HFFc6 (cell line): ENCODE measurements at places on chromosomes 4 and X.
A peak's percentile ranks its signal among the peaks of the same experiment; 100 is the strongest.

GRCh38 chrX:39311646-39312045, 510.4 kb downstream of the MID1IP1 start:
- no peak for DNase-seq

DNA sequence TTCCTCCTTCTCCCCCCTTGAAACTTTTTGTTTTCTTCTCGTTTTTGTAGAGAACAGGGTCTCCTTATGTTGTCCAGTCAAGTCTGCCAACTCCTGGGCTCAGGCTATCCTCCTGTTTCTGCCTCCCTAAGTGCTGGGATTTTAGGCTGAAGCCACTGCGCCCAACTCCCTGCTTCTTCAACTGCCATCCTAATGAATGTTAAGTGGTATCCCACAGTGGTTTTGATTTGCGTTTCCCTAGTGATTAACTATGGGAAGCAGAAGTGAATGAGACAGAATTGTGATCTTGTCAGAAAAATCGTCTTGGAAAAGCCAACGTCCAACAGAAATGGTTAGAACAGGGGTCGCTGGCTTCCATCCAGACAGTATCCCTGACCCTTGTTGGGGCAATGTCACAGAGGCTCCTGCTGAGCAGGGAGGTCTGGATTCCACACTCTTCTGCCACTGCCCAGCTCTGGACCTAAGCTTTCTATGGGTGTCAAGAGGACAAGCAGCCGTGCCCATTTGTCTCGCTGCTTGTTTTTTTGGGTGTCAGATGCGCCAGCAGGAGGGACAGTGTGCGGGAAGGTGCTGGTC, 869 bp upstream of the ADD1 start:
- no peak for DNase-seq

- DNase-seq, result no peak
Measured at GRCh38 chrX:53283099-53283498, 1.7 kb upstream of the IQSEC2 start.

- peak; percentile 35 for DNase-seq
Measured at GRCh38 chrX:105375816-105376215, 155.3 kb upstream of the TEX13A start.

DNA sequence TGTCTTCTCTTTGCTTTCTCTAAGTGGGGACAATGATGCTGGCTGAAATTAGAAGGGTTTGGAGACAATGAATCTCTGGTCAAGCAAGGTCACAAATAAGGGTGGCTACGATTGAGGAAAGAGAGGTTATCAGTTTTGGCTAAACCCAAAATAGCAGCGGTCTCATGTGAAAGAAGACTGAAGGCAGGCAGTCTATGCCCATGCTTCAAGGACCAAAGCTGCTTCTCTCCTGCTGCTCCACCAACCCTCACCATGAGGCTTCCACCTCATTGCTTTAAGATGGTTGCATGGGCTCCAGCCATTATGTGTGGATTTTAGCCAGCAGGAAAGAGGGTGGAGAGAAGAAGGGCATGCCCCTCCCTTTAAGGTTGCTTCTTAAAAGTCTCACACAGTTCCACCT, 114.1 kb upstream of the TRIM2 start:
- no peak for DNase-seq

- DNase-seq, result peak; percentile 22
Measured at GRCh38 chr4:39933671-39934590, 43.8 kb downstream of the PDS5A start.

DNA sequence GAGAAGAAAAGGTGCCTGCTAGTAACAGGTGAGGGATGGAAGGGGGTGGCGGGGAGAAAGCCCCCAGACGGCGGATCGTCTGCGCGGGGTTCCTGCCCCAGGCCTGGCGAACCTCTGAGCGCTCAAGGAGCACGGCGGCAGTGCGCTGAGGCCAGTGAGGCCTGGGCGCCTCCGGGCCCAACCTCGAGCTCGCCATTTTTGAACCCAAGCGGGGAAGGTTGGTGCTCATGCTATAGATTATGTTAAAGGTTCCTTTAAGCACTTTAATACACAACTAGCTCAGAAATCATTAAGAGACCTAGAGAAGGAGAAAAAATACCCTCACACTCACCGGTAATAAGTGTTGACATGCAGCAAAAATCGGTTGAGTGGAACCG, 7.9 kb downstream of the PITX2 start:
- no peak for DNase-seq

GRCh38 chr4:40399578-40399977, 64.4 kb downstream of the CHRNA9 start:
- no peak for DNase-seq

DNA sequence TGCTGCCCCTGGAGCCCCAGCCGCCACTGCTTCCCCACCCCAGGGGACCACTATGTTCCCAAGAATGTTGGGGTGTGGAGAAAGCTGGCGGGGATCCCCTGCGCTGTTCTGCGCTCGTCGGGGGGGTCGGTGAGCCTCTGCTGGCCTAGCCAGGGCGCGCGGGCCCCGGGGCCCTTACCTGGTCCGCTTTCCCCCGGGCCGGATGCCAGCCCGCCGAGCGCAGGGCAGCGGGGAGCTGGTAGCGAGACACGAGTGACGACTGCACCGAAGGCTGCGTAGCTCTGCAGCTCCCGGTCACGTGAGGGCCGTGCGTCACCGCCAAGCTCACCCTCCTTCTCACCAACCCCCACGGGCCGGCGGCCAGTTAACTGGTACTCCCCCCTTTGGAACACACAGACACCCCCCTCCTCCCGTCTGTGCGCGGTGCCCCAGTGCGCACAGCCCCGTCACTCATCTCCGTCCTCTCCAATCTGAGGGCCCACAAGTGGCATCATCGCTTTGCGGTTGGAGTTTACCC, at the start of gene BEX1:
TSS of gene BEX1 (minus strand) at position 254 of the 517 bp plus-strand sequence. CDS start 897 bp downstream, outside the sequence.
- DNase-seq, result no peak

DNA sequence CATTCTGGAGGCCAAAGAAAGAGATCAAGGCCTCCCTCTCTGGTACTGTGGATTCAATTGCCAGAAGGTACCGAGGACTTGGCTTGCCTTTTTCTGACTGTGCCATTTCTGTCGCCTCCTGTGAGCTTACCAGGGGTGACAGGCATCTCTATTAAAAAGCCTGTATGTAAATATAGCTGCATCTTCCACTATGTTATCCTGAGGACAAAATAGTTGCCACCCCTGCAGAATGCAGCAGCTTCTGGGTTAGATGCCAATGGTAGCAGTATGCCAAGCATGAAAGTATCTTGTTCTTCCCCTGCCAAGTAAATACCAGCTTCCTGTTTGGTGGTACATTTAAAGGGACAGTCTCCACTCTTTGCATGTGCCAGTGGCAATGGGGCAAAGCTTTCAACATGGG, 10.7 kb downstream of the TRPC5OS start:
- DNase-seq, result no peak

DNA sequence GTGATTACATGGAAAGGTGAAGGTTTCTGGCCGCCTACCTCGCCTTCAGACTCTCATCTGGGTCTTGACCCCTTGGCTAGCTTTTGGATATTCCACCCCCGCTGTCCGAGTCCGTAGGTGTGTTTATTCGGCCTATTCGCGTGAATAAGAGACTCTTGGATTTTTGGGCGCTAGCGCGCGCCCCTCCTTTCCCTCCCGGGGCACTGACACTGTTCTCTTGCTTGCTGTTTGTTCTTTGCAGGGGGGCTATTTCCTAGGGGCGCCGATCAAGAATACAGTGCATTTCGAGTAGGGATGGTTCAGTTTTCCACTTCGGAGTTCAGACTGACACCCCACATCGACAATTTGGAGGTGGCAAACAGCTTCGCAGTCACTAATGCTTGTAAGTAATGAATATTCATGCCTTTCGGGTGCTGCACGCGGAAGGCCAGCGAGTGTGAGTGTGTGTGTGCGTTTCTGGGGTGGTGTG, 932 bp downstream of the GRIA2 start:
- DNase-seq, result no peak

- no peak for DNase-seq
Measured at GRCh38 chr4:119736559-119736958, 108.0 kb upstream of the PDE5A start.

DNA sequence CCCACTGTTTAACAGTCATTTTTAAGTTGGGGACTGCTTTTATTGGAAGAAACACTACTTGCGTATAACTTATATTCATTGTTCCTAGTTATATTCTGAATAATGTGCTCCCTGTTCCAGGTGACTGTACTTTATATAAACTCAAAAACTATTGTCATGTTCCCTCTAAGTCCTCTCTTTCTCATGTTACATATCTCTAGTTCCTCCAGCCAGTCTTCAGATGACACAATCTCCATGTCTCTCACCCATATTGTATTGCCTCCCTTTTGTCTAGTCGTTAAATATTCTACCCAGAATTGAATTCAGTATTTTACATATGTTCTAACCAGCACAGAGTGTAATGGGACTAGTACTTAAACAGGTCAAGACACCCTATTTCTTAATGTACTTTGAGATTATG, 5.3 kb downstream of the VAMP7 start:
- DNase-seq, result no peak

GRCh38 chr4:38188631-38189101, 228.5 kb downstream of the PTTG2 start:
- no peak for DNase-seq

DNA sequence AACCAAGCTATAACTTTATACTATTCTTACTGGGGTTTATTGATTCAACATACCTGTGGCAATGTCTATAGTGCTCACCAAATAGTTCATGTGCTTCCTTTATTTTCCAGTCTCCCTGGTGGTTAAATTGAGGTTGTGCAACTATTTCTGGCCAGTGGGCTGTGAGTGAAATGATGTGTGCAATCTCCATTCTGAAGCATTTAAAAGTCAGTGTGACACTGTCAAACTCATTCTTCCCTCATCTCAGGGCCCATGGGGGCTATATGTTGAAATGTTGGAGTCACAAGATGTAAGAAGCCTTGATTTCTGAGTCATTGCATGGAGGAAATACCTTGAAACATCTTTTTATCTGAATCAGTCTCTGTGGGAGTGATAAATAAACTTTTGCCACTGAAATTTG, 414.3 kb upstream of the RPS6KA3 start:
- no peak for DNase-seq

GRCh38 chrX:9466736-9467135, 1.9 kb downstream of the TBL1X start:
- DNase-seq, result no peak

- DNase-seq, result peak; percentile 3
Measured at GRCh38 chrX:31126205-31126604, 54.4 kb upstream of the FTHL17 start.

DNA sequence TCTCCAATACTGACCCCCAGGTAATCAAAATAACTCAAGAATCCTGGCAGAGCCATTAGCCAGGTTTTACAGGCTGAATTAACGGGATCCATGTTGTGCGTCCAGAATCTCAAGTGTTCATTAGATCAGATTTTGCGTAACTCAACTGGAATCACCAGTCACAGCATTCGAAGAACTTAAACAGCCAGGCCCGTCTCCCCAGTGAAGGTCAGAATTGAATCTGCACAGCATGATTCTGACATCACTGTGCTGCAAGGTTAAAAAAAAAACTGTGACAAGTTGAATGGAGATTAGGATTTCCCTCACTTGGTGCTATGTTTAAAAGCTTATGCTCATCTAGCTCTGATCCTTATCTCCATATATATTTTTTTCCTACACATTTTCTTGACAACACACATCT, 96.1 kb downstream of the ANOS1 start:
- no peak for DNase-seq

DNA sequence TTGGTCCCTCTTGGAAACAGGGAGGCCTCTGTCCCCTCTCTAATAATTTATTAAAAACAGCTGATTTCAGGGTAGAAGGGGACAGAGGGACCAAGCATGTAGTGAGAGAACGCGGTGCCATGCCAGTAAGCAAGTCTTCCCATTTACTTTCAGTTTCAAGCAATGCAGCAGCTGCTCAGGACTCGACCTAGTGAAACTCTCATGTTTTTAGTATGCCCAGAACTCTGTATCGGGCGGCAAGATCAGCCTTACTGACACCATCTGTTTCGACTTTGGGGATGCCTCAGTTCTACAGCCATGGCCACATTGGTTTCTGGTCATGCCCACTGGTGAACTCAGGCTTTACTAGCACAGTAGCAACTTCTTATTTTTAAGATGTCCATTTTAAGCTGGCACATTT, 40.6 kb downstream of the ZNF81 start:
- DNase-seq, result no peak

DNA sequence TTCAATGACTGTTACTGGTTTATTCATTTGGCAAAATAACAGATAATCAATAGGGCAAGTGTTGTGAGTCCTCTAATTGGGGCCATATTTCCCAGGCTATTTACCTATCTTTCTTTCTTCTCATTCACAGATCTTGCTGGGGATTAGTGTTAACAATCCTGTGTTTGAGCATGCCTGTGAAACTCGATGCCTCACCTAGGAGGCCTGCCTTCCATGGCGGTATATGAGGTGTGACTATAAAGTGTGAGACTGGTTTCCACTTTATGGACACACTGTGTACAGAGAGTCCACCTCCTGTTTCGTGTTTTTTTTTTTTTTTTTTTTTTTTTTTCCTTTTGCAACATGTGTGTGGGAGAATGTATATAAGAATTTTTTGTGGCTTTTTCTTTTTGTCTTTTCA, 199.3 kb downstream of the BMPR1B start:
- no peak for DNase-seq

DNA sequence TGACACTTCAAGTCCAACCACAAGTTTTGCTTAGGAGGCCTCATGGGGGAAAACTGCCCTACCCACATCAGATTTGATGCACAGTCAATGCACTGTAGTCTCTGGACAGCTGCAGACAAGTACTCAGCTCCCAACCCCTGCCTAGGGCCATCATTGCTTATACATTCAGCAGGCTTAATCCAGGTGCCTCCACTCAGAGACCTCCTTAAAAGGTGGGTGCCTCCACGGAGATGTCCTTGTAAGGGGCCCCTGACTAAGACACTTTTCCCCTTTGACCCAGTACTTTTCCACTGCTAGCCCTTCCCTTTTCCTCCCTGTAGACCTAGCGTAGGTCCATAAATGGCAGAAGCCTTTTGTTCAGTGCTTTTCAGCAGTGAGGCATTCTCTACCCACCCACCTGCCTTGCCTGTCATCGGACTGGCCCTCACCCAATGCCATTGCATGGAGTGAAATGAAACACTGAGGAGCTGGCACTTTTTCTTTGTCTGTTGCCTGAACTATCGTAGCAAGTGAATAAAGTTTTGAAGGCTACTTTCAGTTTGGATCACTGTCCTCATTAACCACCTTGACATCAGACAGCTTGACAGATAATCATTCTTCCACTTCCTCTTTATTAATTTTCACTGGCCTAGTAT, 23.8 kb upstream of the PLK4 start:
- peak; percentile 84 for DNase-seq

DNA sequence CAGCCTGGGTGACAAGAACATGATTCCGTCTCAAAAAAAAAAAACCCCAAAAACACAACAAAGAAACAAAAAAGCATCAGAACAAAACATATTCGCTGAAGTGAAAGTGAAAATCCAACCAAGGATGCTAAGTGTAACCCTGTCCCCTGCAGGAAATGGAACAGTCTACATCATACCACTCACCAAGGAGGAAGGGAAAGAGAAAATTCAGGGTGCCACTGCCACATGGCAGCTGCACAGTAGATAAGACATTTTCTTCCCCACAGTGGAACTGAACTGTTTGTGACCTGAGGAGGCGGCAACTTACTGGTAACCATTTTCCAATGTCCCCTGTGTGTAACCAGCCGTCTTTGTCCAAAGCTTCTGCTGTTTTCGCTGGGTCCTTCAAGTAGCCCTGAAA, 28.2 kb upstream of the CENPU start:
- no peak for DNase-seq

- no peak for DNase-seq
Measured at GRCh38 chr4:147409350-147409749, 71.5 kb upstream of the EDNRA start.

GRCh38 chr4:82462415-82462831, 32.0 kb downstream of the ENOPH1 start:
- DNase-seq, result peak; percentile 72

- no peak for DNase-seq
Measured at GRCh38 chrX:150546711-150547153, 21.7 kb upstream of the MTM1 start.
